ENCODE measurements at places on chromosomes 11 and 22. TPM values are rescaled to one million over a fixed set of nuclear protein-coding genes. Genes with fewer than 3 reads are reported as not detected.
A peak's percentile ranks its signal among the peaks of the same experiment; 100 is the strongest.

Gene ENTHD1
- 0.06 TPM for polyA plus RNA-seq

Gene PHOX2A
- 8.3 TPM for polyA plus RNA-seq

Gene CATSPER1
- not detected for polyA plus RNA-seq

Gene OLFML1
- polyA plus RNA-seq = 15.4 TPM

Gene NOX4
- 4.6 TPM for polyA plus RNA-seq

Gene CCDC73
- 0.10 TPM for polyA plus RNA-seq

GRCh38 chr11:32430568-32431381 lies 4.6 kb downstream of the WT1 start:
- DNase-seq = no peak
- H3K36me3 ChIP-seq = no peaks in the 10 kb centered on the region
- H3K27me3 ChIP-seq = peaks cover 98% of the 10 kb centered on the region
- no peak overlapping the region for H3K27ac ChIP-seq
- H3K4me3 ChIP-seq = no peak overlapping the region

DNA sequence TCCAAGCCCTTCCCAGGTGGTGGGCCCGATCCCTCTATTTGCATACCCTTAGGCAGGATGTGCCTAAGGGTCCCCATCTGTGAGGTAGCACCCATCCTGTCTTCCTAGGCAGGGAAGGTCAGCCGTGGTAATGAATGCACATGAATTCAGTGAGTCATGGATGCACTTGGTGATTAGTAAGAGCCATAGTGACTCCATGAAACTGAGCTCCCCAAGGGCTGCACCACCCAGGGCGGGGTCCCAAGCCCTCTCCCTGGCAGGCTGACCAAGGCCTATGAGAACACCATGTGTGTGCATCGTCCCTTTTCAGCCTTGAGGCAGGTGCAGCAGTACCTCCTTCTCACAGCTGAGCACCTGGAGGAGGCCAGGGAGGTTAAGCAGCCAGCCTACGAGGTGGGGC lies 15.6 kb upstream of the SUSD2 start:
- H3K27me3 ChIP-seq = no peaks in the 10 kb centered on the region
- H3K27ac ChIP-seq = no peak overlapping the region
- H3K4me1 ChIP-seq = no peaks in the 10 kb centered on the region
- no peak for DNase-seq

GRCh38 chr11:68043349-68044144 lies 4.7 kb downstream of the TCIRG1 start:
- peak; percentile 48 for DNase-seq
- H3K4me3 ChIP-seq = no peak overlapping the region
- H3K36me3 ChIP-seq = peaks cover 55% of the 10 kb centered on the region

GRCh38 chr11:48261600-48261999 lies 2.1 kb upstream of the OR4X1 start:
- no peak for DNase-seq
- H3K27me3 ChIP-seq = no peaks in the 10 kb centered on the region
- no peaks in the 10 kb centered on the region for H3K36me3 ChIP-seq
- no peaks in the 10 kb centered on the region for H3K4me1 ChIP-seq
- H3K27ac ChIP-seq = no peak overlapping the region

GRCh38 chr11:8814209-8814922 lies 96.6 kb upstream of the AKIP1 start:
- no peaks in the 10 kb centered on the region for H3K27me3 ChIP-seq
- peaks cover 15% of the 10 kb centered on the region for H3K4me1 ChIP-seq
- no peak overlapping the region for H3K4me3 ChIP-seq
- no peaks in the 10 kb centered on the region for H3K36me3 ChIP-seq
- H3K27ac ChIP-seq = peak overlapping the region; percentile 42

DNA sequence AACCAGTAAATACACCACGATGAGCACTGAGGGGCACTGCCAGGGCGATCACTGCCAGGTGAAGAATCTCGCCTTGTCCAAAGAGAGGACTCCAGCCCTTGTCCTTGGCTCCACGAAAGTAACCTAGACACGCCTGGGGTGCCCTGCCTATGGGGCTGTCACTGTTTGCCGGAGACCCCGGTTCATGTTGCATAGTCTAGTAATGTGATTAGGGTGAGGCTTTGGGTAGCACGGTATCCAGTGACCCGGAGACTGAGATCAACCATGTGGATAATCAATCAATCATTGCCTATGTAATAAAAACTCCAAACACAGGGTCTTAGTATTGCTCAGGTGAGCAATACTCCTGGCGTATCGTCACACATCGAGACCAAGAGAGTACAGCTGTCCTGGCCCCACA lies 59.2 kb upstream of the BID start:
- no peak overlapping the region for H3K27ac ChIP-seq
- no peak for DNase-seq
- H3K4me1 ChIP-seq = peaks cover 4% of the 10 kb centered on the region
- no peaks in the 10 kb centered on the region for H3K27me3 ChIP-seq
- H3K4me3 ChIP-seq = no peak overlapping the region
- peaks cover 73% of the 10 kb centered on the region for H3K36me3 ChIP-seq

DNA sequence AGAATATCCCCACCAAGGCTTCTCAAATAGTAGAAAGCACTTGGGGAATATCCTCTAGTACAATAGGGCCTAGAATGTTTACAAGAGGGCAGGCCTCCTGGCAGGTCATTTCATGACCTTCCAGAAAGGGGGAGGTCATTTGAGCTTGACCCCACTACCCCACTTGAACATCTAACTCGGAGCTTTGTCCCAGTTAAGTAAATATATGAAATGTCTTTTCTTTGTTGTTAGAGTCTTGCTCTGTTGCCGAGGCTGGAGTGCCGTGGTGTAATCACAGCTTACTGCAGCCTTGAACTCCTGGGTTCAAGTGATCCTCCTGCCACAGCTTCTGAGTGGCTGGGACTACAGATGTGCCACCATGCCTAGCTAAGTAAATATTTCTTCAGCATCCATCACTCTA lies 108.4 kb downstream of the ABTB2 start:
- DNase-seq = no peak
- H3K27me3 ChIP-seq = peaks cover 14% of the 10 kb centered on the region
- peaks cover 9% of the 10 kb centered on the region for H3K4me1 ChIP-seq
- no peaks in the 10 kb centered on the region for H3K36me3 ChIP-seq
- no peak overlapping the region for H3K4me3 ChIP-seq

- H3K4me3 ChIP-seq = no peak overlapping the region
- H3K27ac ChIP-seq = no peak overlapping the region
- H3K36me3 ChIP-seq = no peaks in the 10 kb centered on the region
- no peaks in the 10 kb centered on the region for H3K4me1 ChIP-seq
Observed at GRCh38 chr11:31957674-31958073, 133.2 kb upstream of the RCN1 start.

GRCh38 chr11:2379466-2380174 lies 2.5 kb downstream of the CD81 start:
- H3K27me3 ChIP-seq = no peaks in the 10 kb centered on the region
- no peak overlapping the region for H3K4me3 ChIP-seq
- H3K36me3 ChIP-seq = peaks cover 15% of the 10 kb centered on the region
- no peak overlapping the region for H3K27ac ChIP-seq
